ENCODE measurements at places on chromosomes 3 and 15. TPM values are rescaled to one million over a fixed set of nuclear protein-coding genes. Genes with fewer than 3 reads are reported as not detected.

GRCh38 chr3:70517124-70517890 is 204.9 kb upstream of the MDFIC2 start:
- no peak for DNase-seq

COL8A1 gene
- 0.18 TPM for total RNA-seq

NTRK3 gene
- total RNA-seq, result not detected

GRCh38 chr3:81663114-81663513 is 98.3 kb downstream of the GBE1 start:
- DNase-seq, result no peak

- no peak for DNase-seq
Measured at GRCh38 chr3:170723241-170723640, 137.4 kb upstream of the SLC7A14 start.

Data from progenitor cell of endocrine pancreas (in vitro differentiated cells).